Activated naive CD4-positive, alpha-beta T cell treated with anti-CD3 and anti-CD28 coated beads, Interleukin-2, amount 10 ng/mL, durations not matched to agents 5 hours and 36 hours (primary cell): ENCODE measurements at places on chromosomes 3 and 15. TPM values are rescaled to one million over a fixed set of nuclear protein-coding genes. Genes with fewer than 3 reads are reported as not detected.

KCNMB3 gene
- 0.31 TPM for total RNA-seq

ECE2 gene
- not detected for total RNA-seq

SACM1L gene
- total RNA-seq, result 80.3 TPM

FANCD2OS gene
- total RNA-seq, result not detected
